ENCODE measurements at places on chromosomes 1 and 21.

GRCh38 chr1:51289676-51290488, 40.5 kb downstream of the TTC39A start:
- DNase-seq: no peak

GRCh38 chr1:67269061-67269460, 38.6 kb upstream of the IL12RB2 start:
- no peak for DNase-seq

DNA sequence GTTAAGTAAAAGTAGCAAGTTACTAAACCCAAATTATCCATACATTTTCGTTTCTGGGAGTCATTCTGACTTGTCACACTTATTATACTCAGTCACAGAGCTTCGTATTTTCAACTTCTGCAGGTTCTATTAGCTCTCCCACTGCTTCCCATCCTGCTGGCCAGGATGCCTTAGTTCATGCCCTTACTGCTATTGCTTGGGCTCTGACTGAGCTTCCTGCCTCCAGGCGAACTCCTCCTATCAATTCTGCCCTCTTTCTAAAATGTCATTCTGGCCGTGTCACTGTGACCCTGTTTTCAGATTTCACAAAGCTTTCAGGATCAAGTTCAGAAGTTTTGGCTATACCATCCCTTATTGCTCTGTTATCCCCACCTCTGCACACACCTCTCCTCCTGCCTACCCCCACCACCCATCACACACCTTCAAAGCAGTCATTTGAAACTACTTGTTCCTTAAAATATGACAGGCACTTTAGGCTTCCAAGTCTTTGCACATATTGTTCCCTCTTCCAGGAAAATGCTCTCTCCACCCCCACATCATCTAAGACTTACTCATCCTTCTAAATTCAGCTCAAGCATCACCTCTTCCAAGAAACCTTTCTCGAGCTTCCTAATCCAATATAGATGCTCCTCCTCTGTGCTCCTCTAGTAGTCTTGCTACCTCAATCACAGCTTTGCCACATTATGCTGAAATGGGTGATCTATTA, 278.0 kb downstream of the BRINP2 start:
- no peak for DNase-seq

GRCh38 chr1:229107304-229107815, 163.6 kb upstream of the RAB4A start:
- DNase-seq: no peak

- DNase-seq: no peak
Observed at GRCh38 chr1:50308878-50309277, 114.4 kb downstream of the DMRTA2 start.

DNA sequence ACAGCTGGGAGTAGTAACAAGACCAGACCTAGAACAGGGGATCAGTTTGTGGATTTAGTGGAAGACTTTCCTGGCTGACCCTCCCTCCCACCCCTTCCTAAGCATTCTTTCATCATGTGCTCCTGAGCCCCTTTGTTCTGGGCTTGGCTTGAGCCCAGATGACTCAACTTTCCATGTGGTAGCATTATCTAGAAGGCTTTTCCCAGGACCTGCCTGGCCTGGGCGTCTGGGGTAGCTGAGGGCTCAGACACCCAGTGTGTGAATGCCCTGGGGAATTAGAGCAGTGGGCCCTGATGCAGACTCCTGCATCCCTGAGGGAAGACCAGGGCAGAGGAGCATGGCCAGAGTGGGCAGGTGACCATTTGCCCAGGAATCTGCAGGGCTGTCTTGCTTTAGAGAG, 44.1 kb upstream of the TSPAN2 start:
- DNase-seq: no peak

- DNase-seq: no peak
Observed at GRCh38 chr1:107874221-107874620, 90.8 kb downstream of the VAV3 start.

DNA sequence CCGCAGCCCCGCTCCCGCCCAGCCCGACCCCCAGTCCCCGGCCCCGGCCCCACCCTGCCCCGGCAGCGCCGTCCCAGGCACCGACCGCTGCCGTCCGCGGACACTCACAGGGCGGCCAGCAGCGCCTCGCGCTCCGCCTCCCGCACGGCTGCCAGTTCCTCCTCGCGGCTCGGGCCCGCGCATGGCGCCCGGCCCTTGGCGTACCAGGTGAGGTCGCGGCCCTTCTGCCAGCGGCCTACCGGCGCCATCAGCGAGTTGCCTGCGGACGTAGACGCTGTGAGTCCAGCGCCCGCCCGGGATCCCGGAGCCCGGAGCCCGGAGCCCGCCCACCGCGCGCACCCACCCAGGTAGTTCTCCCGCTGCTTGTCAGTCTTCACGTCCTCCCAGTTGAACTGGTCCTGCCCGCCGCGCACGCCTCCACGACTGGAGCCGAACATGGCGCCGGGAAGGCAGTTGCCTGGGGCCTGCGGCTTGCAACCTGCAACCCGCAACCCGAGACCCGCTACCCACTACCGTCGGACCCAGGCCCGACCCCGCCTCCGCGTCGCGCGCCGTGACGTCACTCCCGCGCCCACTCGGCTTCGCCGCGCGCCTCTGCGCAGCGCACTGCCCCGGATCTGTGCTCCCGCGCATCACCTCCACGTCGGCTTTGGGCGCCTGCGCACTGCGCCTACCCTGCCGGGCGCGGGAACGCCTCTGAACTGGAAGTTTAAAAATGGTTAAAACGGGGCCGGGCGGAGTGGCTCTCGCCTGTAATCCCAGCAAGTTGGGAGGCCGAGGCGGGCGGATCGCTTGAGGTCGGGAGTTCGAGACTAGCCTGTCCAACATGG, at the start of gene C1orf35:
Gene C1orf35 (minus strand): TSS at position 535 of the 830 bp plus-strand sequence. CDS start 98 bp downstream, at position 437.
- DNase-seq: peak; percentile 99

GRCh38 chr1:226403201-226404034, 4.5 kb downstream of the PARP1 start:
- peak; percentile 42 for DNase-seq

DNA sequence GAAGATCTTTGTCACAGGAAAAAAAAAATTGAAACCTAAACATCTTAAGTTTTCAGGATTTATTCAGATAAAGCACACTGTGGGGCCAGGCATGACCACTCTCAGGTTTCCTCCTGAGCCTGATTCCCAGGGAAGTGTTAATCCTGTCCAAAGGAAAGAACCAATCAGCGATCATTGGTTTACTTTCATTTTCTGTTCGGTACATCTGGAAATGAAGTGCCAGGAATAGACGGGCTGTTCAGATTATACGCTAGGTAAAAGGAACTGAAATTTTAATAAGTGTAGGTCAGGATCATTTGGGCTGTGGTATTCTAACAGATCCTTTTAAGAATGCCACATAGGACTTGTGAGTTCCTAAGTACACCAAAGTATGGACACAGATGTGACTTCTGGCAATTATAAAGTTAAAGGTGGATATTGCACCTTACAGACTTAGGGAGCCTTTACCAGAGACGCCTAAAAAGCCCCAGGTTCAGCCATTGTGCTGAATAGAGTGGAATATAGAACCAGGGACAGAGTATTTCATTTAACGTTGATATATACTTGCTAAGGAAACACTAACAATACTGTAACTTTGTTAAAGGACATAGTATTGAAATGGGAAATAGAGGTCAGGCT, 9.3 kb upstream of the CACYBP start:
- no peak for DNase-seq

DNA sequence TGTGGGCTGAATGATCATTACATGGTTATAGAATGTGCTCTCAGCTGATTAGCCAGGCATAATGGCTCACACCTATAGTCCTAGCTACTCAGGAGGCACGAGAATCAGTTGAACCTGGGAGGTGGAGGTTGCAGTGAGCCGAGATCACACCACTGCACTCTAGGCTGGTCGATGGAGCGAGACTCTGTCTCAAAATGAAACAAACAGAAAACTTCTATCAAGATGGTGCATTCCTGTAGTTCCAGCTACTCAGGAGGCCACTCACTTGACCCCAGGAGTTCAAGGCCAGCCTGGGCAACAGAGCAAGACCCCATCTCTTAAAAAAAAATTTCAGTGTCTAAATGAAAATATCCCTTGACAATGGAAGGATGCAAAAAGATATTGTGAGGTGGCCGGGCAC, 10.9 kb downstream of the TIMM17A start:
- DNase-seq: no peak

- no peak for DNase-seq
Observed at GRCh38 chr1:236338096-236338495, 56.0 kb upstream of the EDARADD start.

DNA sequence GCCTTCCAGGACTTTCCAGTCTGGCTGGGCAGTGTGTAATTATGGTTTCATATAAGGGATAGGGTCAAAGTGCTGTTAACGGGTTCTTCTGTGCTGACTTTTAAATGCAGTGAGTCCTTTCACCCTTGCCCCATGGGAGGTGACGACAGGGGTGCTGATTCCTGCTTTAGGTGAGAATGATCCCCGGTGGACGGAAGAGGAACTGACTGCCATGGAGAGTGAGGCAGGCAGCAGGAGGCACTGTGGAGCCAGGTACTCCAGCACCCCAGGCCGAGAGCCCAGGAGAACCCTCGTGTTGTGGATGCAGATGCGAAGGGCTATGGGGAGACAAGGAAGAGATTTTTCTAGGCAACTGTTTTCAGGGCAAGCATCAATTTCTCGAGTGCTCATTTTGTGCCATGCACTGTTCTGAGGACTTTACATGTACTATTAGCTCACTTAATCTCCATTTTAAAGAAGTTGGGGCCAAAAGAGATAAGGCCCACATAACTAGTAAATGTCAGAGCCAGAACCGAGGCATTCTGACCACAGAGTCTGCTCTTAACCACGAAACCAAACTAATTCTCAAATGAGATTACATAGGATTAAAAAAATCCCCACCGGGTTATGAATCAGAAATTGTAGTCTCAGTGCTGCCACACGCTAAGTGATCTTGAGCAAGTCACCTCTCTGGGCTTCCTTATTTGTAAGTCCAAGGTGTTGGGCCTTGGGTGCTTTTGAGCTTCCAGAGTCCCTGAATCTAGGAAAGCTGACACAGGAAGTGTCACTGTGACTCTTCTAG, 28.2 kb downstream of the STPG1 start:
- no peak for DNase-seq

- DNase-seq: no peak
Observed at GRCh38 chr21:36727866-36728265, 29.0 kb downstream of the SIM2 start.

GRCh38 chr1:169958987-169959386, 65.3 kb upstream of the SCYL3 start:
- DNase-seq: no peak

GRCh38 chr1:106680216-106680615, 376.3 kb upstream of the PRMT6 start:
- no peak for DNase-seq

DNA sequence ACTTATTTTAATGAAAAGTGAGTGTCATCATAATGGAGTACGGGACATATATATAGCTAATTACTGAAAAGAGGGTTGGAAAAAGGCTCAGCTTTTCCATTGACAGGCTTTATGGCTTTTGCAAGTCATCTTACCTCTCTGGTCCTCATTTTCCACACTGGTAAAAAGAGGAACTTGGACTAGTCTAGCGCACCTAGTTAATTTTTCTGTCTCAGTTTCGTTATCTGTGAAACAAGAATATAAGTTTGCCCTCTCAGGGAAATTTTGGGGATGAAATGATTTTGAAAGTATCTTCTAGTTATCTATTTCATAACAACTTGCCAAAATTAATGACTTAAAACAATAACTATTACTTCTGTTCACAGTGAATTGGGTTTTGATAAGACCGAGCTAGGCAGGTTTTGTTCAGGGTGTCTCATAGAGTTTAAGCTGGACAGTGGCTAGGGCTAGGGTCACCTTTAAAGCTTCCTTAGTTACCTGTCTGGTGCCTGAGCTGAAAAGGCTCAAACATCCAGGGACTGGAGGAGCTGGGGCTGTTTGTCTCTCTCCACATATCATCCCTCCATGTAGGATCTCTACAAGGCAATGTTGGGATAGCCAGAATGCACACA, 91.7 kb downstream of the TYW3 start:
- no peak for DNase-seq

DNA sequence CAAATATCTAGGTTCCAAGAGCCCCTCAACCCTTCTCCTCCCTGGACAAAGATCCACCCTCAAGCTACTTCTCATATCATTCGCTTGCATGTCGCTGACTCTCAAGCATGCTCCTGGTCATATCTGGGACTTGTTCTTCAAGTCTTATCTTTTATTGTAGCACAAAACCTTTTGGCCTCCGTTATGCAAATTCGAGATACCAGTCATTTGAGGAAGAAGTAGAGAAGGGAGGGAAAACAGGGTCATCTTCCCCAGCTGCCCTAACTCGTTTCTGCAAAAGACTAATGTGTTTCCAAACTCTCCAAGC, 63.8 kb upstream of the ETS2 start:
- no peak for DNase-seq

- DNase-seq: no peak
Observed at GRCh38 chr1:230760360-230760827, 13.2 kb downstream of the CAPN9 start.

DNA sequence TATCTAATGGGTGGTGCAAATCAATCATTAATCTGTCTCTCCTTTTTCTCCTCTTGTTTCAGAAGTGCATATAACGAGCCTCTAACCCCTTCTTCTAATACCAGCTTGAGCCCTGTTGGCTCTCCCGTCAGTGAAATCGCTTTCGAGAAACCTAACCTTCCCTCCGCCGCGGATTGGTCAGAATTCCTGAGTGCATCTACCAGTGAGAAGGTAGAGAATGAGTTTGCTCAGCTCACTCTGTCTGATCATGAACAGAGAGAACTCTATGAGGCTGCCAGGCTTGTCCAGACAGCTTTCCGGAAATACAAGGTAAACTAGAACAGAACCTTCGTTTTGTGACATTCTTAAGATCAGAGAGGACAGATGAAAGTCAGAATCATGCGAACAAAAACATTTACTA, 25.3 kb upstream of the VAMP3 start:
- DNase-seq: no peak

- no peak for DNase-seq
Observed at GRCh38 chr1:185464777-185465176, 147.7 kb upstream of the IVNS1ABP start.

DNA sequence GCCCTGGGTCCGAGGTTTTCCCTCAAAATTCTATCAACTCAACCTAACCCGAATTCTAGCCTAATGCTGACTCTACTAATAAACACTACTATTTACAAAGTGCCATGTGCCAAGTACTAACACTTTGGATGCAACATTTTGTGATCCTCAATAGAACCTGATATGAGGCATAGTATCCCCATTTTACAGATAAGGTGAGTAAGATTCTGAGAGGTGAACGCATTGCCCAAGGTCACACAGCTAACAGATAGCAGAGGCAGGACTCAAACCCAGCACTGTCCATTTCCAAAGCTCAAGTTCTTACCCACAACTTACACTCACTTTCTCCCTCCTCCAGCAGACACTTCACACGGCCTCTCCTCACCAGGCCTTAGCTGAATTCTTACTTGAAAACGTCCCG, 46.0 kb upstream of the LAPTM5 start:
- no peak for DNase-seq

- no peak for DNase-seq
Observed at GRCh38 chr1:60037669-60038068, 35.9 kb downstream of the C1orf87 start.

DNA sequence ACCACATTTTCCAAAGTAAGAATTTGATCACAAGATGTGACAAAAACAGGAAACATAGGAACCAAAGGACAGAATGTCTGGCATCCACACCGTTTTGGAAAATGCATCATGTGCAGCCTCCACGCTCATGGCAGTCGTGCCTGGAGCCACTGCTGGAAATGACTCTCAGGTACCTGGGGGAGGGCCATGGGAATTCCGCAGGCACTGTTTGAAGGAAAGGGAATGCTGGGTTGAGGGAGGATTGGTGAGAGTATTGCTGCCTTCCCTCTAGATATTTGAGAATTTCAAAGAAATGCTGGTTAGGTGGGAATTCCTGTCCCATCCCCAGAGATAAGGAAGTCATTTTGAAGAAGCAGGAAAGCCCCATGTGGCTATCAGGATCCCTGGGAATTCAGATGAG, 10.8 kb downstream of the SLAMF1 start:
- no peak for DNase-seq
